ENCODE measurements at places on chromosomes 4 and X.

- no peak for DNase-seq
Measured at GRCh38 chr4:47721892-47722575, 115.8 kb downstream of the CORIN start.

DNA sequence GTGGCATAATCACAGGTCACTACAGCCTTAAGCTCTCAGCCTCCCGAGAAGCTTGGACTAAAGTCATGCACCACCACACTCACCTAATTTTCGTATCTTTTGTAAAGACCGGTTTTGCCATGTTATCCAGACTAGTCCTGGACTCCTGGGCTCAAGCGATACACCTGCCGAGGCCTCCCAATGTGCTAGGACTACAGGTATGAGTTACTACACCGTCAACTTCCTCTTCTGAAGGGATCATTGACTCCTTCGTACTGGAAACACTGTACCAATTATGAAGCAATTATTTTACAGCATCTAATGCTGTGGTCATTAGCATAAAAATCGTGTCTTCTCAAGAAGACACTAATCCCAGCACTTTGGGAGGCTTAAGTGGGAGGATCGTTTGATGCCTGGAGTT lies 35.2 kb downstream of the PDS5A start:
- DNase-seq: no peak

- peak; percentile 1 for DNase-seq
Measured at GRCh38 chr4:150010525-150011126, 67.6 kb upstream of the DCLK2 start.

DNA sequence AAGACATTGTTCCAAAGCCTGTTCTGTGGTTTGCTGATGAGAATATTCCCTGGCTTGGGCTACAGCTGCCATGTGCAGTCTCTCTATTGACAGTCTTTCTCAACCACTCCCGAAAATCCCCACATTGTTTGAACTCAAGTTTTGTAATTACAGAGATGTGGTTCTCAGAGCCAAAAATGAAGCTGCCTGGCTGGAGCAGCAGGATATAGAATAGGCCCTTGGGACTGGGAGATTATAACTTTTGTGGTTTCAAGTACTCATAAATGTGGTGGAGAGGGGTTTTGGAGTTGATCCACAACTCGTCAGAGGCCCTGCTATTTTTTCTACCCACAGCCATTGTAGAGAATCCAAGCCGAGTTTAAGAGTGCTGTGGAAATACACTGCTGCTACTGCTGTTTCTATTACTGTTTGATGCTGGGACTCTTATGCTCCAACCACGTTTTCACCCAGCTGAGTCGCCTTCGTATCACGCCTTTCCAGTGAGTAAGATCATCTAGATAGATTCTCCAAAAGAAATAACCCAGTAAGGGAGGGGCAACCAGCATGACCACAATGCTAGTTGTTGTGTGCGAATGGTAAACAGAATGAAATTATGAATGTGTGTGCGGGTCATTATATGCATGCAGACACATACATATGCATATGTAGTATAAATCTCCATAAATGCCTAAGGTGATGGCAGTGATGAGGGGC lies 57.1 kb upstream of the ATXN3L start:
- DNase-seq: peak; percentile 83

- no peak for DNase-seq
Measured at GRCh38 chr4:2823301-2823670, 20.4 kb upstream of the ADD1 start.

DNA sequence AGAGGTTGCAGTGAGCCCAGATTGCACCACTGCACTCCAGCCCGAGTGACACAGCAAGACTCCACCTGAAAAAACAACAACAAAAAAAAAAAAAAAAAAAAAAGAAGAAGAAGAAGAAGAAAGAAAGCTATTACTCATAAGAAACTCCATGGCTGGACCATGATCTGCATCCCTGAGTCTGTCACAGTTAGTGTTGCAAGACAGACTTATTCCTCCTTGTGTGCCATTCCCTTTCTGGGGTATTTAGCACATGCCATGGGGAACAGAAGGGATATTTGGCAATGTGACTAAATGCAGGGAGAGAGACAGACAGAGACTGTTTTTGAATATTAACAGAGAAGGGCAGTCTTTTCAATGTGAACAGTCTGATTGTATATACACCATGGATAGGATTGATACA lies 16.7 kb upstream of the PDS5A start:
- DNase-seq: no peak

DNA sequence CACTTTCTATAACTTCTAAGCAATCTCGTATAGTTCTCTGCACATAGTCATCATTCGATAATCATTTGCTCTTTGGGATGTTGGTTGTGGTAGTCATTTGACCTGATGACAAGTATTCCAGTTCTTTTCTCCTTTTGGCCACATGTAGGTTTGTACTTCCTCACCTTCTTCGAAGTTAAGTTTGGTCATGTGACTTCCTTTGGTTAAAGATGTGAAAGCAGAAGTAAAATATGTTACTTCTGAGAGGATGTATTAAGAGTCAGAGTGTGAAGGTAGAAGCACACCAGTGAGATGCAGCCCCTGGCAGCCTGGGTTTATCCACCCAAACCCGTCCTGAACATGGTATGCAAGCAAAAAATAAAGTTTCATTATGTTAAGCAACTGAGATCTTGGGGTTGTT lies 48.9 kb upstream of the ZNF518B start:
- DNase-seq: no peak

- DNase-seq: no peak
Measured at GRCh38 chr4:35897808-35898207, 346.5 kb downstream of the ARAP2 start.

DNA sequence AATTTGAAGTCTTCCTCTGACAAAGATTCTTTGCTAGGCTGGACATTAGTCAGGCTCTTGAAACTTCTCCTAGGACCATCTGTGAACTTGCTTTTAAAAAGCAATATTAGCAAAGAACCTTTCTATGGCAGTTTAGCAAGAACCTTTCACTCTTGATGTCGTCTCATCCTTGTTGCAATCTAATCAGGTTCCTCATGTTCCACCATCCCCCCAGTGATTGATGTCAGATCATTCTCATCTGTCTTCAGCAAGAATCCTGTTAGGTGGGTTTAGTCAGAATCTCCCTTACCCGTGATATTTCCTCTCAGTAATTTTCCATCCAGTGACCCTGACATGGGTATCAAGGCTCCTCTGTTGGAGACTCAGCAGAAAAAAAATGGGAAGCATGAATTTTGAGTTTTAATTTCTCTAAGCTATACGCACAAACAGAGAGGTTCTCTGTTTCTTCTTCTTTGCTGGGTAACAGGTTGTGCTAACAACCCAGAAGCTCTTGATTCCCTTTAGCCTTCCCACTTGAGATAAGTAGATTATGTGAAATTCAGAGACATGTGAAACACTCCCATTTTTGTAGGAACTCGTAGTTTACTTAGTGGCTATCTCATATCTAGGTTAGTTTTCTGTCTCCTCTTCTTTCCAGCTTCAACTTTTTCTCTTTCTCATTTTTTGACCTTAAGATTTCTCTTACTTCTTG lies 507.4 kb downstream of the C4orf33 start:
- DNase-seq: no peak

DNA sequence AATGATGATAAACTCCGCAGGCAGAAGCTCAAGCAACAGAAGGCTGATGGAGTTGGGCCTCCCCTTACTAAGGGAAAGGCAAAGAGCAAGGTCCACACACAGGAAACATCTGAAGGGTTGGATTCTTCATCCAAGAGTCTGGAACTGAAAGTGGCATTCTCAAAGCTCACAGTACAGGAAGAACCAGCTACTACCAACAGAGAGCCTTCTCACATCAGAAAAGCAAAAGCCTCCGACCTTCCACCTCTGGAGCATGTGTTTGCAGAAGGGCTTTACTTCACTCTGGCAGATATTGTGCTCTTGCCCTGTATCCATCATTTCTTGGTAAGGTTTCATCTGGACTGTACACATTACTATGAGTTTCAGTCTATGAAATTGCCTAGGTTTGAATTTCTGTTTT lies 10.6 kb downstream of the GSTCD start:
- DNase-seq: no peak

DNA sequence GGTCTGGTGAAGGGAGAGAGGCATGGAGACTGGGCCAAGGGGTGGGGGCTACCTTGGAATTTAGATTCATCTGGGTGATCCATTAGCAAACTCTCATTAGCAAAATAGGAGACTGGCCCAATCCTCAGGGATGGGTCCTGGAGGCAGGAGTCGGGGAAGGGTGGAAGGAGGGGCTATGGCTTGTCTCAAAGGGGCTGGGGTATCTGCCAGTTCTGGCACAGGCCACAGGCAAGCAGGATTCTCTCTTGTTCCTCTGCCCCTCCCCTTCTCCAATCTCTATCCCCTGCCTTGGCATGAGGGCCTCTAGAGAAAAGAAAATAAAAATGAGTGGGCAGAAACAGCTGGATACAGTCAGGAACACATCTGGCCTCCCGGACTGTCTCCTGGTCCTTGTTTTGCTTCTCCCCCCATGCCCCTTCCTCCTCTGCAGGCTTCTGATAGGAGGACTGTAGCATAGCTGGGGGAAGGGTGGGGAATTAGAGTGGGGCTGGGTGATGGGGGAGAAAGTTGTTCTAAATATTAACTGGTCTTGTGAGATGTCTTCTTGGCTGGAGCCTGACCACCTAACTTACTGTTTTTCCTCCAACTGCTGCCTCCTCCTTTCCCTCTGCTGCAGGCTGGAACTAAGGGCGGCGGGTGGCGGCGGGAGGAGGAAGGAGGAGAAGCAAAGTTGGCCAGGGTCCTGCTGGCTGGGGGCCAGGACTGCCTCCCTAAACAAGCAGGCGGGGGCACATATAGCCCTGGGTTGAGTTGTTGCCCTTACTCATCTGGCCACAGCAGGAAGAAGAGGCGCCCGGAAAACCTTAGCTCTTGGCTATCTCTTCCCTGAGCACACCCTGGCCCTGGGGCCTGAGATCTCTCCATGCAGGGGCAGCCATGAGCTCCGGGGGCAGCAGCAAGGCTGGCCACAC lies 53.3 kb upstream of the LAS1L start:
- no peak for DNase-seq

DNA sequence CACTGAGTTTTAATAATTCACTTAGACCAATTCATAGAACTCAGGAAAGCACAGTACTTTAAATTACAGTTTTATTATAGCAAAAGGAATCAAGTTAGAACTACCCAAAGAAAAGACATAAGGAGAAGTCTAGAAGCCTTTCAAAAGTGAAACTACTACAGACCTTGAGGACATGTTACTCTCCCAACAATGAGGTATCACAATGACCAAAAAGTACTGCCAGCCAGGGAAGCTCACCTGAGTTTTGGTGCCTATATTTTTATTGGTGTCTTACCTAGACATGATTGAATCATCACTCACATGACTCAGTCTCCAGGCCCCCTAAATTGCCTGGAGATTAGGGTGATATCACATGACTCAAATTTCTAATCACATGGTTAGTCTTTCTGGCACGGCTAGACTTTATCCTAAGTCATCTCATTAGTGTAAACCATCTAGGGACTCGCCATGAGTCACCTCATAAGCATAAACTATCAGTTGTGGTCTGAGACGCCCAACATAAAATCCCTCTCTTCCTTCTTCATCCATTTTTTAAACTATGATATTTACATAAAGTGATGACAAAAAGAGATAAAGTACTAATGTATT lies 372.3 kb downstream of the TMA16 start:
- DNase-seq: no peak

GRCh38 chr4:157994863-157995262 lies 178.0 kb downstream of the GASK1B start:
- DNase-seq: no peak

DNA sequence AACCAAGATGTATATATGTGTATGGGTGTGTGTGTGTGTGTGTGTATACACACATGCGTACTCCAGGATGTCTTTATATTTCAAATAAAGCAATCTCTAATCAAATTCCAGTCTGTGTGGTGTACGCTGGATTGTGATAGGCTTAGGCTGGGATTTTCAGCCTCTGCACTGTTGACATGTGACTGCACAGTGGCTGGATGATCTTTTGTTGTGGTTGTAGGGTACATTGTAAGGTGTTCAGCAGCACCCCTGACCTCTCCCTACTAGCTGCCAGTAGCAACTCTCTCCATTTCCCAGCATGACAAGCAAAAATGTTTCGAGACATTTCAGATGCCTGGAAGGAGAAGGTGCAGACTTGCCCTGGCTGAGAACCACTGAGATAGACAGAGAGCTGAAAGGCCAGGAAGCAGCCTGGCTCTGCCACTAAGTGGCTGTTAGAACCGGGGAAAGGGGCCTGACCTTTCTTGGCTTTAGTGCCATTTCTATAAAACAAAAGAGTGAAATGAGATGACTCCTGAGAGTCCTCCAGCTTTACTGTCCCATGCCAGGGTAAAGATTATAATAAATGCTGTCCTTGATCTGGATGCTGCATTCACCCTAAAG lies 10.5 kb downstream of the PGM2 start:
- no peak for DNase-seq

DNA sequence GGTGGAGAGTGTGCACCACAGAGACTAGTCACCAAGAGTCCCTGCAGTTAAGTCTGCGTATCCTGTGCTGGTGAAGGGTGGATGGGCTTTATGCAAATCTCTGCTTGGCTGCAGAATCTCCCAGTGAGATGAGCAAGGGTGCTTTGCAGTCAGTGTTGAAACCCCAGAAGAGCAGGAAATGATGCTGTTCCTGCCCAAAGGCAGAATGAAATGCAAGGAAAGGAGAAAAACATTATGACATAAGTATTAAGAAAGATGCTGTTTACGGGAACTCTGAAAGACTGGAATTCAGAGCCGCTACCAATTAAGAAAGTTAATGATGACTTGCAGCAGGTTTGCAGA lies 25.4 kb upstream of the ACSL1 start:
- no peak for DNase-seq

DNA sequence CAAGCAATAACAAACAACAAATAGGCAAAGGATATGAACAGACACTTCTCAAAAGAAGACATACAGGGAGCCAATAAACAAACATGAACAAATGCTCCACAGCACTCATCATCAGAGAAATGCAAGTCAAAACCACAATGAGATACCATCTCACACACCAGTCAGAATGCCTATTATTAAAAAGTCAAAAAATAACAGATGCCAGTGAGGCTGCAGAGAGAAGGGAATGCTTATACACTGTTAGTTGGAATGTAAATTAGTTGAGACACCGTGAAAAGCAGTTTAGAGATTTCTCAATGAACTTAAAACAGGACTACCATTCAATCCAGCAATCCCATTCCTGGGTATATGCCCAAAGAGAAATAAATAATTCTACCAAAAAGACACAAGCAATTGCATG lies 129.8 kb upstream of the MAGEB2 start:
- DNase-seq: no peak

- DNase-seq: no peak
Measured at GRCh38 chr4:24475756-24476155, 108.6 kb downstream of the DHX15 start.

All from NCI-H2107 (cell line).